ENCODE measurements at places on chromosomes 7 and 10.

GRCh38 chr7:120554960-120555571 lies 282.1 kb downstream of the KCND2 start:
- peak; percentile 52 for DNase-seq

DNA sequence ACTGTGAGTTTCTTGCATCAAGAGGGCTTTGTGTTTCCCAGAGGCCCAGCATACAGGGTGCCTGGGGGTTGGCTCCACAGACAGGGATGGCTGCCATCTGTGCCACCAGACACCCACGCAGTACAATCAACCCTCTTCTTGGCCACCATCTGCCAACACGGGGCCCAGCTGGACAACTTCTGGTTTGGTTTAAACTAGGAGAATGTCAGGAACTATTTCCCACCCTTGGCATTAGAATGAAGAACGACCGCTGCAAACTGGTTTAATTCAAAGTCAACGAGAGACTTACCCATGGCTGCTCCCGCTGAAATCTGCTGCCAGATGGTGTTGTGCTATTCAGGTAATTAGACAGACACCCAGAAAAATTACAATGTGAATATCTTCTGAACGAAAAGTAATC lies 27.8 kb downstream of the NMT2 start:
- no peak for DNase-seq

GRCh38 chr10:86658261-86658741 lies 4.0 kb downstream of the OPN4 start:
- no peak for DNase-seq

- peak; percentile 72 for DNase-seq
Measured at GRCh38 chr7:100629117-100629716, 12.1 kb downstream of the TFR2 start.

- peak; percentile 18 for DNase-seq
Measured at GRCh38 chr7:120829487-120829886, 28.5 kb downstream of the TSPAN12 start.

DNA sequence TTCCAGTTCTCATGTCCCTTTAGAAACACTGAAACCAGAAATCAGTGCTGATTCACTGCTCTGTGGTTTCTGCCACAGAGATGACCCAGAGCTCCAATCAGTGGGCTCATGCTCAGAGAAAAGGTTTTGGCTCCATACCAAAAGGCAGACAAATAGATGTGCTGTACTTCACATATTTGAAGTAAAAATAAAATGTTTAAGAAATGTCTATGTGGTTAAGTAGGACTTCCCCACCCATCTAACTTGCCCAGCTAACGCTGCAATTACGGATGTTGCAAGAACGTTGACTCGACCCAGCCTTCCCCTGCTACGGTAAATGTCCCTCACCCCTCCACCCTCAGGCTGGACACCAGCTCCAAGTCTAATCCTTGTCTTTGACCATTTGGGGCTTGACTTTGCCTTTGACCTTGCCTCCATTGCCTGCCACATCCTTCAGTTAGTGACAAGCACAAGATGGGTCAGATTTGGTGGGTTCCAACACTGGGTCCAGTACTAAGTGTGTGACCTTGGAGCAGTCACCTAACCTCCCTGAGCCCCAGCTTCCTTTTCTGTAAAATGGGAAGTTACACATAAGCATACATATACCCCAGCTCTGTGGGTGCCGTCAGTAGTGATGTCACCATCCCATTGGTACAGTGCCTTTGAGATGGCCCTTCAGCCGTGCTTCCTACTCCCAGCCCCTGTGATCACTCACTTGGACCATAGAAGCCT lies 95.8 kb downstream of the CHST15 start:
- DNase-seq = peak; percentile 85

DNA sequence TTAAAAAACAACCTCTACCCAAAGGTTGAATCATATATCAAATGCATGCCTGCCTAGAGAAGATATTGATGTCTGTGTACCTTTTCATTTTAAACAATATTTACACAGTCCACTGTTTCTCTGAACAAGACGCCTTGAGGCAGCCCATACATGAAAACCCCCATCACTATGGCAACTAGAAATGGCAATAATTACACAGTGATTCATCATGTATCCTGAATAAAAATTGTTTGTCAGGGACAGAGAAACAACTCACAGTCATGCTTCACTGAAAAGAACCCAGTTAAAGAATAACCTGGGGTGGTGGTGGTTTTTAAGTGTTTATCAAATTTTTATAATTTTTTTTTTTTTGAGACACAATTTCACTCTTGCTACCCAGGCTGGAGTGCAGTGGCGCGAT lies 19.7 kb downstream of the DNAJC12 start:
- no peak for DNase-seq

DNA sequence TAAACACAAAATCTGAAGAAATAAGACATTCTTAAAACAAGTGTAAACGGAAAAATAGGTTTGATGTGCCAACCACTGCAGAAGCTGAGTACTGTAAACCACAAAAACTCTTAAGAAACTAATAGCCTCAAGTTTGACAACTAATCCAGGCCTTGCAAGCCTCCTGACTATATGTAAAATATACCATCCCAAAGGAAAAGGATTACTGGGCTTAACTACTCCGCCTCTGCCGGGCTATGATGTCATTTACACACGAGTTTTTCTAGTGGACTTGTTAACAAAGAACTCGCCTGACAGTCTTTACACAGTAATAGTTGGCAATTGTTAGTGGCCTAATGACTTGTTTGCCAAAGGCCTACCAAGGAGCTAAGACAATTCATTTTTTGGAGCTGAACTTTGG lies 2.1 kb downstream of the KIF5B start:
- DNase-seq = peak; percentile 2

- DNase-seq = peak; percentile 70
Measured at GRCh38 chr7:25216837-25217236, 11.4 kb downstream of the NPVF start.

GRCh38 chr10:120012566-120012965 lies 120.0 kb downstream of the SEC23IP start:
- DNase-seq = no peak

GRCh38 chr10:128386231-128386630 lies 260.0 kb upstream of the MKI67 start:
- DNase-seq = no peak

GRCh38 chr10:100022403-100022802 lies 12.7 kb upstream of the DNMBP start:
- no peak for DNase-seq

GRCh38 chr7:40793132-40793531 lies 658.3 kb downstream of the SUGCT start:
- no peak for DNase-seq

GRCh38 chr7:30365621-30366020 lies 81.2 kb downstream of the ZNRF2 start:
- DNase-seq = no peak

- DNase-seq = no peak
Measured at GRCh38 chr10:100693821-100694220, 51.6 kb upstream of the PAX2 start.

DNA sequence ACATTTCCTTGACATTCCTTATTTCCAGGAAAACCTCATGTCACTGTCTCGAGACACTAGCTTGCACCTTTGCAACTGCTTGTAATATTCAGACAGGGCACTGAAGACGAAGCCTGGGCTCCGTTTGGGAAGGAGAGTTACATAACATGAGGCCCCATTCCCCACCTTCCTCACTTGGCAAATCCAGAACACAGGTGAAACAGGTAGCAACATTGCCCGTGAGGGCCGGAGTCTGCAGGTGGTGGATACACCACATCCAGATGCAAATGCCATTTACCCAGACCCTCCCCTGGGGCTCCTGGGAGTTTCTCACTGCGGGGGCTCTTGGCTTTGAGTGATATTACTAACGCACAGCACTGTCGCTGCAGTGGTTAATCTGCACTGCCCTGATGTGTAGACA lies 491.0 kb downstream of the PTPRN2 start:
- no peak for DNase-seq

GRCh38 chr7:37546677-37547076 lies 98.0 kb upstream of the ELMO1 start:
- no peak for DNase-seq

- DNase-seq = no peak
Measured at GRCh38 chr7:105887569-105888189, 11.3 kb upstream of the ATXN7L1 start.

GRCh38 chr7:26987338-26987737 lies 108.5 kb downstream of the HOXA1 start:
- no peak for DNase-seq

GRCh38 chr7:105748701-105749100 lies 127.7 kb downstream of the ATXN7L1 start:
- no peak for DNase-seq

DNA sequence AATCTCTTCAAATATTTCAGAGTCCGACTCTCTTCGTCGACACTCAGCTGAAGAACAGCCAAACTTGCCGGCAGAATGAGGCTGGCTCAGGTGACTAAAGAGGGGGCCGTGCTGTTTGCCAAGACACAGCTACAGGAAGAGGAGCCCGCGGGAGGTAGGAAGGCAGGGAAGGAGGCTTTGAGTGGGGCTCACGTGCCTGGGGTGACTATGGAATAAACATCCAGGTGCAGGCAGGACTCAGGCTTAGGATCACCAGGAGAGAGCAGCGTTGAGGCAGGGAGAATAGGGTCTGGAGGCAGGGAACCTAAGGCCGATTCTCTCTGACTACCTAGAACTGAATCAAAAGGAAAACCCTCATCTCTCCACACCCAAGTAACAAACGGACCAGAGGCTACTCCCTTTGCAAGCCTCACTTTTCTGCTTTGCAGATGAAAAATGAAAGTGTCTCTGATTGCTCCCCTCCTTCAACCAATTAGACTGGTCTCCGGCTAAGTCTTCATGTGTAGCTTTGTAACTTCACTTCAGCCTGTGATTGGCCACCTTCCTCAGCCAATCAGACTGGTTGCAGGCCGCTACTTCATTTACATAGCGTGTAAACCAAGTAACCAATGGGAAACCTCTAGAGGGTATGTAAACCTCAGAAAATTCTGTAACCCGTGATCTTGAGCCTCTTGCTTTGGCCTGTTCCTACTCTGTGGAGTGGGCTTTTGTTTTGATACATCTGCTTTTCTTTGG lies 19.7 kb upstream of the BNIP3 start:
- DNase-seq = no peak

DNA sequence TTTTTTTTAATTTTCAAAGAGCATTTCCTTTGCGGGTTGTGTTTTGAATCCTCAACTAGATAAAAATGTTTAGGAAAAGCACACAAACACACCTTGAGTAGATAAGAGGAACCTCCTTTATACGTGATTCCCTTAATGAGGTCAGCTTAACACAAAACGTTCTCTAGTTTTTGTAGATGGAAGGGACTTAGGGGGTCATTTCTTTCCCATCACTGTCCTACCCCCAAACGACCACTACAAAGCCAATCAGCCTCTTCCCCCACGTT lies 1.2 kb downstream of the SUV39H2 start:
- DNase-seq = no peak

DNA sequence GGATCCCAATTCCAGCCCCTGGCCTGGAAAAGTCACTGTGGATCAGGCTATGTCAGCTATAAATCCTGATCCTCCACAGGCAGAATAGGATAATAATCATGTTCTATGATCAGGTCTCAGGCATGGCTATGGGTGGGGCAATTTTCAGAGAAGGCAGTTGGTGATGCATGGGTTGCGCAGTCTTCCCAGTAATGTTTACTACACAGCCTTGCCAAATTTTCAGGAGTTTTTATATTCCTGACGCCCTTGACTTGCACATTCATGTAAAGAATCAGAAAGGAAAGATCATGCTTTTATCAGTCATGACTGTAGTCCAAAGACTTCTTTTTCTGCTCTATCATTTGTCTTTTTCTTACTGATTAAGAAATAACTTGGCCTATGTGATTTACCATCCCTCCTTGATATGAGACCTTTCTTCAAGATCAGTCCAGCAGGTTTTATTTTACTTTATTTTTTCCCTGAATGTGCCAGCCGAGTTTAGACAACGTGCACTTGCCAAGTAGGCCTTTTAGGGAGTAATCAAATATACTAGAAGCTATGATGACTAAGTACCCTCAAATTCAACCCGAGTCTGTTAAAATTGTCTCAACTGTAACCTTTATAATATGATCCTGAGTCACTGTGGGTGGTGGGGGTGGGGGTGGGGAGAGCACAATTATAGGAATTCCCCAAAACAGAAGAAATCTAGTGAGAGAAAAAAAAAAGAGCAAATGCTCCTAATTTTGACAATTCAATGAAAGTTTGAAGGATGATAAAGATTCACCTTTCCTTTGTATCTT lies 31.9 kb downstream of the ARL4A start:
- no peak for DNase-seq

- peak; percentile 63 for DNase-seq
Measured at GRCh38 chr7:22001345-22002004, 55.8 kb upstream of the CDCA7L start.

DNA sequence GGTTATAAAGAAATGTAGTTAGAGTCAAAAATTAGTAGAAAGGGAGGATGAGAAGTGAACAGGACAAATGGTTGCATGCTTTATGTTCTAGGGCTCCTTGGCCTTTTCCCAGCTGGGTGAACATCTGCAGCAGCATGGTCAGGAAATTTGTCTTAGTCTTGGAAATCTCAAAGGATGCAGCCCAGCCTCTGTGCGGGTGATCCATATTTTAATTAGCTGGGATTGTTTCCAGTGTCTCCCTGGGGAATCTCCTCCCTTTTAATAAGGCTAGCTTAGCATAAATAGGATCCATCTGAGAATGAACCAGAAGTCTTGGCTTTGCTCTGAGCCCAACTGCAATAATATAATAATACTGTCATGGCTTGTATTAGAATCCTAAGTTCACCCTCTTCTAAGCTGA lies 198.3 kb downstream of the PRKG1 start:
- no peak for DNase-seq

DNA sequence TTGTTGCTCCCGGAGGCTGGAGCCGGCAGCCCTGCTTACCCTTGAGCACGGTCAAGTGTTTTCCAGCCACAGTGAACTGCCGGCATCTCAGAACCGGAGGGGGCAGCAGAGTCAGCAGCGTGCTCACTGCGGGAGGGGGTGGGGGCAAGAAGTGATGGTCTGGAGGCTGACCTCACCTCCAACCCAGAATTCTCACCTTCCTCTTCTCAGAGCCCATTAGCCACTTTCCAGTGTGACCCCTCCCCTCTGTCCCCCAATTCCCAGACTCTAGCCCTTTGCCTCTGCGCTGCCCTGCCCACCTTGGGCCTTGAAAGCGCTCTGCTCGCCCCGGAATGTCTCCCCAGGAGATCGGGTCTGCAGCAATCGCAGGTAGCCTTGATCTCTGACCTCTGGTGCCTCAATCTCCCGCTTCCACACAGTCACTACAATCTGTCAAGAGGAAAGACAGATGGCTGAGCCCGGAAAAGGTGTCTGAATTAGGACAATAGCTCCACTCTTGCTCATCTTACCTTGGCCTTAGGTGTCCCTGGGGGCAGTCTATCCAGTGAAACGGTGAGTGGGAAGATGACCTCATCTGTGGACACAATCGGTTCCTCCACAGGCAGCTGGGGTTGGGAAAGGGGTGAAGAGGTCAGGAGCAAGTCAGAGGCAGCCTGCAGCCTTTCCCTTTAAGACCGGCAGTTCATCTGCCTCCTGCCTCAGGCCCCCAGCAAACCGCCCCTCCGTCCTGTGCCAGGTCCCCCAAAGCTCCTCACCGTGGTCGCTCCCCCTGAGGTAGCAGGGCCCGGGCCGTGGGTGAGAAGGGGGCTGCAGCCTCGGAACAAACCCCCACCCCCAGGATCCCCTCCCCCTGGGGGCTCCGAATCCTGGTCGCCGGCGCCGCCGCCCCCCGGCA lies 942 bp downstream of the TRAPPC14 start:
- peak; percentile 25 for DNase-seq

- DNase-seq = no peak
Measured at GRCh38 chr7:54485044-54485443, 57.1 kb upstream of the VSTM2A start.

Measured in RPMI8226 (cell line).